Inflammatory macrophage treated with lipopolysaccharide for 4 hours (primary cell): ENCODE measurements at places on chromosomes 12 and 14.
A peak's percentile ranks its signal among the peaks of the same experiment; 100 is the strongest.

DNA sequence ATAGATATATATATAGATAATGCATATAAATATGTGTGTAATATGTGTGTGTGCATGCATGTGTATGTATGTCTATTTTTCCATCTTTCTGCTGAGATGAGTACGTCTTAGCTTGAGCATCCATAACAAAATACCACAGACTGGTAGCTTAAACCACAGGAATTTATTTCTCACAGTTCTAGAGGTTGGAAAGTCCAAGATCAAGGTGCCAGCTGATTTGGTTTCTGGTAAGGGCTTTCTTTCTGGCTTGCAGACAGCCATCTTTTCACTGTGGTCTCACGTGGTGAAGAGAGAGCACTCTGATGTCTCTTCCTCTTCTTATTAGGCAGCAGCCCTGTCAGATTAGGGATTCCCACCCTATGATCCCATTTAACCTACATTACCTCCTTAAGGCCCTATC lies 47.3 kb downstream of the ACSM4 start:
- DNase-seq: no peak

DNA sequence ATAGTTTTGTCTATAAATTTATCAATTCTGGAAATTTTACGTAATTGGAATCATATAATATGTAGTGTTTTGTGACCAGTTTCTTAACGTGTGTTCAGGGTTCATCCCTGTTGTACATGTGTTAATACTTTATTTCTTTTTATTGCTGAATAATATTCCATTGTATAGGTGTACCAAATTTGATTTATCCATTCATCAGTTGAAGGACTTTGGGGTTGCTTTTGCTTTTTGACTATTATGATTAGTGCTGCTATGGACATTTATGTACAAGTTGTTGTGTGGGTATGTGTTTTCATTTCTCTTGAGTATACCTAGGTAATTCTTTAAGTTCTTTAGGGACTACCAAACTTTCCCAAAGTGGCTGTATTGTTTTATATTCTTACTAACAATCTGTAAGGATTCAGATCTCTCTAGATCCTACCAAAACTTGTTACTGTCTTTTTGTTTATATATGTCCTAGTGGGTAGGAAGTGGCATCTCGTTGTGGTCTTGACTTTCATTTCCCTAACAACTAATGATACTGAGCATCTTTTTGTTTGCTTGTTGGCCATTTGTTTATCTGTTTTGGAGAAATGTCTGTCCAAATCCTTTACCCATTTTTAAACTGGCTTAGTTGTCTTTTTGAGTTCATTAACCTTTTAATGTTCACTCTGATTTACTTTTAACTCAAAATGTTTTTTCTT lies 14.9 kb downstream of the VRK1 start:
- DNase-seq: no peak

GRCh38 chr12:45223868-45224267 lies 8.0 kb downstream of the ANO6 start:
- DNase-seq: no peak

- no peak for DNase-seq
Observed at GRCh38 chr12:64219145-64219544, 3.0 kb downstream of the KICS2 start.

DNA sequence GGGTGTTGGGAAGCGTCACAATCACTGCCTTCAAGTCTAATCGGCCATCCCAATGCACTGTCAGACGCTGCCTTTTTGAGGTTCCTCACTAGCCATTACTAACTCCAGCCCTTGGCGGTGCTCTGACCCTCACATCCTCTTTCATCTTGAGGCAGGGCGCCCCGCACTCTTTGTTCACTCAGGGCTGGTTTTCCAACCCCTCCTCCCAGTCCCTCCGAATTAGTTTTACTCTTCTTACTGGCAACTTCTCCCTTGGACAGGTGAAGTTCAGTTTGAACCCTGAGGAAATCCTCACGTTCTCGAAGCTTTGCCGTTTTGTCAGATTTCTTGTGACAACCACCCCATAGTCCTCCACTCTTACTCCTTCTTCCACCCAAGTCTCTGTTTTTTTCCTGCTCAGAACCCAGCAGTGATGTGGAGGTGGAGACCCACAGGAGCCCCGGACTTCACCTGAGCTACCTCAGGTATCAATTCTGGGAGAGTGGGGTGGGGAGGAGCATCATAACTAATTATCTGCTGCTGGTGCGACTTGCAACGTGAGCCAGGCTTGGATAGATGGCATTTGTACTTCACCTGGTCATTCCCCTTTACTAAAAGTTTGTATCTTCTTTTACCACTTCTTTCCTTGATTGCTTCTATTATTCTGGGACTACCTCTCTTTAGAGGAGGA lies 757 bp downstream of the ZC3H10 start:
- peak; percentile 60 for DNase-seq

- no peak for DNase-seq
Observed at GRCh38 chr12:62776575-62776974, 158.4 kb downstream of the PPM1H start.

GRCh38 chr14:89540830-89541470 lies 123.9 kb upstream of the FOXN3 start:
- DNase-seq: no peak

GRCh38 chr14:91749868-91750267 lies 18.0 kb upstream of the CATSPERB start:
- no peak for DNase-seq

DNA sequence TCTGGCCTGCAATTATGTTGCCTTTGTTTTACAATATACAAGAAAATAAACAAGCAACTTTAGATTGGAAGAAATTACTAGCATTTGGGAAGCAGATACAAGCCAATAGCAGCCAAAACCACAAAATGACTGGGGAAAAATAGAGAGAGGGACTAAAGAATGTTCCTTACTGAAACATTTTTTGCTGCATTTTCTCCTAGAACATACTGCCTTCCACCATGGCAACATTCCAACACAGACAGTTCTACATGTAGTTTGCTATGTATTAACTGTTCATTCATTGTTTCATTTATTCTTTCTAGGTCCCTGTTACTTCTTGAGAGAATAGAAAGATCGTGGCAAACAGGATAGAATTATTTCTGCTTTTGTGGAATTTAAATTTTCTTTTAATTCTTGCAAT lies 530.2 kb downstream of the RPS29 start:
- DNase-seq: no peak

- DNase-seq: peak; percentile 86
Observed at GRCh38 chr14:103315351-103315911, 18.6 kb upstream of the EIF5 start.

GRCh38 chr14:85463512-85463911 lies 66.4 kb upstream of the FLRT2 start:
- DNase-seq: peak; percentile 78

DNA sequence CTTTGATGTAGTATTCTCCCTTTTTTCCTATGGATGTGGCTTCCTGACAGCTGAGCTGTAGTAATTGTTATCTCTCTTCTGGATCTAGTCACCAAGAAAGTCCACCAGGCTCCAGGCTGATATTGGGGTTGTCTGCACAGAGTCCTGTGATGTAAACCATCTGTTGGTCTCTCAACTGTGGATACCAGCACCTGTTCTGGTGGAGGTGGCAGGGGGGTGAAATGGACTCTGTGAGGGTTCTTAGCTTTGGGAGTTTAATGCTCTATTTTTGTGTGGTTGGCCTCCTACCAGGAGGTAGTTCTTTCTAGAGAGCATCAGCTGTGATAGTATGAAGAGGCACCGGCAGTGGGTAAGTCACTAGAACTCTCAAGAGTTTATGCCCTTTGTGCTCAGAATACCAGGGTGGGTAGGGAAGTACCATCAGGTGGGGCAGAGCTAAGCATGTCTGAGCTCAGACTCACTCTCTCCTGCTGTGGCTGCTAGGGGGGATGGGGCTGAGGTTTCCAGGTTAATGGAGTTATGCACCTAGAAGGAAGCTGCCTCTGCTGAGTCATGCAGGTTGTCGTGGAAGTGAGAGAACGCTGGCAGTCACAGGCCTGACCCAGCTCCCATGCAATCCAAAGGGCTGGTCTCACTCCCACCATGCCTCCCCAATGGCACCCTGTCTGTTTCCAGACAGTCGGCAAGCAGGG lies 3.0 kb upstream of the TAS2R14 start:
- no peak for DNase-seq

- no peak for DNase-seq
Observed at GRCh38 chr12:80565271-80565670, 121.2 kb downstream of the PTPRQ start.

DNA sequence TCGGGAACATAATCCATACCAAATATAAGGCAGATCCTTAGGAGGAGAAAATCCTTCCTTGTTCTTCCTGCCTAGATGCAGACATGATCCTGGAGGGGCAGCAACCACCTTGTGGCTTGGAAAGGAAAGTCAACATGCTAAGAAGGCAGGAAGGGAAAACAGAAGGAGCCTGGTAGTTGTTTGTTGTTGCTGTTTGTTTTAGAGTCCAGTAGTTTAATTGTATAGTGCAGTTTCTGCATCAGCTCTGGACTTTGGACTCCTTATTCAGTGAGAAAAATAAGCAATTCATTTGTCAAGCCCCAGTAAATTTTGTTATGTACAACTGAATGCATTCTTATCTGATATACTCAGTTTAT lies 45.7 kb upstream of the APPL2 start:
- DNase-seq: no peak

- DNase-seq: no peak
Observed at GRCh38 chr14:19799880-19800279, 3.7 kb upstream of the OR4N2 start.

GRCh38 chr12:131637986-131638385 lies 72.9 kb upstream of the SFSWAP start:
- DNase-seq: no peak

GRCh38 chr14:22313172-22313801 lies 275.7 kb downstream of the DAD1 start:
- DNase-seq: no peak

GRCh38 chr14:98840091-98840490 lies 431.9 kb downstream of the BCL11B start:
- DNase-seq: no peak

DNA sequence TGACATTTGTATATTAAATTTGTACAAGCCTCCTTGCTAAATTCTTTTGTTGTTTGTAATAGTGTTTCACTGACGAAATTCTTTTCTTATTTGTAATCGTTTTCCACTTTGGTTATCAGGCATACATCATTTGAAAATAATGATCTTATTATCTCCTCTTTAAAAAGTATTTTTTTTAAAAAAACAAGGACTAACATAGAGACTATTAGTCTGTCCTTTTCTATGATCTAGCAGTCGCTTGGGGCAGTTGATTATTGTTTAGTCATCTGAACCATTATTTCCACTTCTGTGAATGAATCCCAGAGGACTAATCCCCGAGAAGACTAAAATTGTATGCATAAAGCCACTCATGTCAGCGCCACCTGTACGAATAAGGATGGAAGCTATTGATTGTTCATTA lies 11.5 kb downstream of the ADGRD1 start:
- no peak for DNase-seq

DNA sequence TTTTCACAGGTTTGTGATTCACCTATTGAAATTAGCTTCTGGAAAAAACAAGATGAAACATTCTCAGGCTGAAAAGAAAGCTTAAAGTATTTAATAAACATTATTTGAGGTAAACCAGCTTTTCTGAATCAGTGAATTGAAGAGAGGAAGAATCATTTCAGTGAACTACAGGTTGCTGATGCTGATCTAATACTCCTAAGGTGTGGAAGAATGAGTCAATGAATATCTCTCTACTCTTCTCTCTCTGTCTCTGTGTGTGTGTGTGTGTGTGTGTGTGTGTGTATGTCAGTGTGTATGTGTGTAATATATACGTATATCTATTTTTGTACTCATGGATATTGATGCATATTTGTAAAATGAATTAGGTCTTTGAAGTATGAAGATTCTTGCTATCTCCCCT lies 312.2 kb downstream of the SSPN start:
- DNase-seq: no peak

GRCh38 chr12:122743895-122744525 lies 8.6 kb upstream of the DENR start:
- DNase-seq: peak; percentile 87

- DNase-seq: peak; percentile 77
Observed at GRCh38 chr14:61355892-61356325, 34.5 kb downstream of the PRKCH start.

DNA sequence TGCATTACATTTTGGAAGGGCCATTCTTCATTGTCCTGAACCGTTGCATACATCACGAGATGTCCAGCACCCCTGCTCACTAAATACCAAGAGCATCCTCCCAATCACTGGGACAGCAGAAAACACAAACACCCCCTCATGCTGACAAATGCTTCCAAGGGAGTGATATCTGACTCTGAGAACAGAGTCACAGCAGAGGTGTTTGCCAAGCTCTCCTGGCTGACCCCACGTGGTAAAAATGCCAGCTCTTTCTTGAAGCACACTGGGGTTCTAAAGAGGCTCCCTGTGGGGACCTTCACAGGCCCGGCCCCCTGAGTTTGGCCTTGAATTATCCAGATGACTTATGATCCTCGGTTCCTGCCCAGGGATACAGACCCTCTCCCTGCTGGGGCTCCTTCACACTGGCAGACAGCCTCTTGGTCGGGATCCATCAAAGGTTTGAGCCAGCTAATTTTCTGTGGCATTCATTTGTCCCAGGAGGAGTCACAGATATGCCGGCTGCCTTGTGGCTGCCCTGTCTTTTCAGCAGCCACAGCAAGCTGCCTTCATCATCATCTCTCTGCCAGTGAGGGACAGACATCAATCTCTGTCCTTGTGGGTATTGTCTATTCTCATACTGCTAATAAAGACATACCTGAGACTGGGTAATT lies 43.1 kb upstream of the PSMC1 start:
- DNase-seq: no peak

DNA sequence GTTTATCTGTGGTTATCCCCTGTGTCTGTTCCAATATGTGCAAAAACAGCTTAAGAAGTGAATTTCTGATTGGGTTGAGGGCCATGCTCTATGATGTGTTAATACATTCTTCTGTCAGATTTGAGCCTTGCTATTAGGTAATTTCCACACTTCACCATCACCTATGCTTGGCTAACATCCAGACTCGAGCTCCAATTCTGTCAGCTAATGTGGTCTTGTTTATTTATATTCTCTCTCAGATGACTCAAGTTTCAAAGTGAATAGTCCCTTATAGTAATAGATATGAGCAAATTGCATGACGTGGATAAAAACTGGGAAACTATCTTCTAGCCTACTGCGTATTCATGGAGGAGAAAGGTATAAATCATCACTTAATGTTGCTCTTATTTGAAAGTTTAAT lies 451.3 kb downstream of the SNAPC1 start:
- no peak for DNase-seq
